Stimulated activated CD8-positive, alpha-beta memory T cell treated with anti-CD3 and anti-CD28 coated beads, Interleukin-2, amount 100 ng/mL, for 1 hour (primary cell): ENCODE measurements at places on chromosomes 5 and 9.

- no peak for DNase-seq
These were observed 292.5 kb downstream of the PDE4D start for GRCh38 chr5:59600998-59601397.

GRCh38 chr5:130514984-130515690 is 610.9 kb downstream of the CHSY3 start:
- no peak for DNase-seq

DNA sequence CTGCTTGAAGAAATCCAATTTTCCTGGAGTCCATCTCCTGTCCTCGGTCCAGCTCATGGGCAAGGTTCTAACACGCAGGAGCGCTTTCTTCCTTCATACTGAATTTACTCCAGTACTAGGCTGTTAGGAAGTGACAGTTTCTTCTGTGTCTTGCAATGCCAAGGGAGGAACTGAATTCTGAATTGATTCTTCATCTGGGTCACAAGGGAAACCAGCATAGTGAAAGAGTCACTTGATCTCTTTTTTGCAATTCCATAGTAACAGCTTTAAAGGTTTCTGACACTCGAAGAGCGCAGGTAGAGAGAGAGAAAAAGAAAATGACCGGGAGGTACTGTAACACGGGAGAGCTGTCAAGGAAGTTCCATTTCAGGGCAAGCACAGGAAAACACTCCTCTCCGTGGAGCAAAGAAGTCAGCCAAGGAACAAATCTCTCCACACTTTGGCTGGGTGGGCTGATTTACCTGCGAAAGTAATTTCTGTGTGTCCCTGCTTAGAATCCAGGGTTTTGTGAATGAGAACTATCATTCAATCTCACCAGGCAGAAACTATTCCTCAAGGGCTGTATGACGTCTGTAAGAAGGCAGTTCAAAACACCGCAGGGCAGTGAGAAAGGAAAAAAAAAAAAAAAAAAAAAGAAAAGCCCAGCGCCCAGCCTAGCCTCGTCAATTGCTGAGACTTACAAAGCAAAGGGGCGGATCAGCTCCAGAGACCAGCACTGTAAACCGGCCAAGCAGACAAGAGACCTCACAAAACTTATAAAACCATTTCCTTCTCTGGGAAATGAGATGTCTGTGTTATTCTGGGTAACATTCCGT is 617.8 kb downstream of the PDE4D start:
- no peak for DNase-seq

DNA sequence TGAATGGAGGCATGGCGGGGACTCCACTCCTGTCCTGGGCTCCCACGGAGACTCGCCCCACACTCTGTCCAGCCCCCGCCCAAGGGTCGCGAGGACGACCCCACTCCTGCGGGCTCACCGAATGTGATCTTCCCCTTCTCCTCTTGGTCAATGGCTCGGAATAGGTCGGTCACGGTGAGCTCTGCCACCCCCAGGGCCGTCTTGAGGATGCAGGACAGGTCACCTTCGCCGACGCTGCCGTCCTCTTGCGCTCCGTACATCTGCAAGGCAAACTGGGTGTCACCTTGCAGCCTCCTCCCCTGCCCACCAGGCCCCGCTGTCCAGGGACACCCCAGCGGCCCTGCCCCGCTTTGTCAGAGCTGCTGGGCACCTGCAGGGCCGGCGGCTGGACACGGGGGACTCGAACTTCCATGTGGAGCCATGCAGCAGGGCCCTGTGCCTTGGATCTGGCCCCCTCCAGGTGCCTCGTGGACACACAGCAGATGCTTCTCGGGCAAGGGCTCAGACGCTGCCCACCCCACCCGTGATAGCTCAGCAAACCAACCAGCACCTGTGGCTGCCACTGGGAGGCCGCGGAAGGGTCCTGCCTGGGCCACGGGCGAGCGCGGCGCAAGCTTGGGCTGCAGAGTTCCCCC is 21.5 kb upstream of the SLC6A3 start:
- no peak for DNase-seq

DNA sequence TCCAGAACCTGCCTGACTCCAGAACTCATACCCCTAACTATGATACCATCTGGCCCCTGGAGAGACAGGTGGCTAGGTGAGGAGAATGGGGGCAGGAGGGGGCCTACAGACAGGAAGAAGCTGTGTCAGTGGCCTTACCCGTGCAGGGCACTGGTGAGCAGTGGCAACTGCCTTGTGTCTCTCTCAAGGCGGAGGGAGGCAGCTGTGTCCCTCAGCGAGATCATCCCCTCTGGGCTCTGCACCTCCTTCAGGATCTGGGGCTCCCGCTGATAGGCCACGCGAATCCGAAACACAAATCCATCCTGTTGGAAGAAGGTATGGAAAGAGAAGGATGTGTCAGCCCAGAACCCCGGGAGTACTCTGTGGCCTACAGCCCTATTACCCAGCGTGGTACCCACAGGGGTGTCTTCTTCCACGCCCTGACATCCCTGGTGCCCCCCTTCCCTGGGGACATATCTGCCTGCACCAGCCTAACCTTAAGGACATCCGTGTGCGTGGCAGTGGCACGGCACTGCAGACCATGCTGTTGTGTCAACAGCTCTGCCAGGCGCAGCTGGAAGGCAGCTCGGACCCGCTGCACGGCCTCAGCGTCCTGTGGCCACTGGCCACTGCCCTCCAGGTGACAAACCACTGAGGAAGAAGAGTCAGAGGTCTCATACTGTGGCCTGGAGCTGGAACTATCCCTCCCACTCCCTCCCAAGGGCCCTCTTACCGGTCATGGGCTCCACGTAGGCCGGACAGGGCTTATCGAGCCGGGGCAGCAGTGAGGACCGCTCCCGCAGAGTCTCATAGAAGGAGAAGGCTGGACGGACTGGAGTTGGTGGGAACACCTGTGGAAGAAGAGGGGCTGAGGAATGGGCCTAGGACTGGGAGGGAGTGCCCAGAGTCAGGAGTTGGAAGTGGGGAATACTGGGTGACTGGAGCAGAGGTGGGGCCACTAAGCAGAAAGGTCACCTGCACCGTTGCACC is 7.8 kb downstream of the NOL6 start:
- no peak for DNase-seq

- DNase-seq: no peak
These were observed 77.2 kb downstream of the TSPAN17 start for GRCh38 chr5:176724472-176724871.

DNA sequence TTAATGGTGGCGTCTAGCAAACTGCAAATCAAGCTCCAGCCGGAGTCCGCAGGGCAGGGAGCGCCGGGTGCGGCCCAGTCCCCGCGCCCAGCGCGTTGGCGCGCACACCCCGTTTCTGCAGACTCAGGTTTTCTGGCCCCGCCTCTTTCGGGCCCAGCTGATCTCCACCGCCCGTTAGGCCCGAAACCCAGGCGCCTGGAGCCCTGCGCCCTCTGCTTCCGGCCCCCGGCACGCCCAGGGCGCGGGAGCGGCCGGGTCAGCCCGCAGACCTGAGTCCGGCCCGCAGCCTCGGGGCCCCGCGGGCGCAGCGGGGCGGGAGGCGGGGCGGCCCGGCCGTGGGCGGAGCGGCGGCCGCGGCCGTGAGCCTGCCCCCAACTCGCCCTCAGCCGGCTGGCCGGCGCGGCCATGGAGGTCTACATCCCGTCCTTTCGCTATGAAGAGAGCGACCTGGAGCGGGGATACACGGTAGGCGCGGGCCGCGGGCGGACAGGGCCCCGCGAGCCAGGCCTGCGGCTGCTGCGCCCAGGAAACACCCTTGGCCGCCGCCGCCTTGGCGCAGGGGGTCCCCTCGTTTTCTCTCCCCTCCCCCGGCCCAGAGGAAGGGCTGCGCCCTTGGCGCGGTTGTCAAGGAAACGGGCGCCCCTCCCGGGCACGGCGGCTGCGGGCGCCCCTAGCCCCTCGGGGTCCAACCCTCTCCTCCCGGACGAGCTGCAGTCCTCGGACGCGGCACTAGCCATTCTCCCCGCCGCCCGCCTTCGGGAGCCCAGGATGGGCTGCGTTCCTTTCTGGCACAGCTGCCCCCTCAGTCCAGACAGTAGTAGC is at the start of gene SNX24:
Gene SNX24 (plus strand): TSS at position 385 of the 822 bp plus-strand sequence. CDS start 21 bp downstream, at position 406.
- peak; percentile 44 for DNase-seq

DNA sequence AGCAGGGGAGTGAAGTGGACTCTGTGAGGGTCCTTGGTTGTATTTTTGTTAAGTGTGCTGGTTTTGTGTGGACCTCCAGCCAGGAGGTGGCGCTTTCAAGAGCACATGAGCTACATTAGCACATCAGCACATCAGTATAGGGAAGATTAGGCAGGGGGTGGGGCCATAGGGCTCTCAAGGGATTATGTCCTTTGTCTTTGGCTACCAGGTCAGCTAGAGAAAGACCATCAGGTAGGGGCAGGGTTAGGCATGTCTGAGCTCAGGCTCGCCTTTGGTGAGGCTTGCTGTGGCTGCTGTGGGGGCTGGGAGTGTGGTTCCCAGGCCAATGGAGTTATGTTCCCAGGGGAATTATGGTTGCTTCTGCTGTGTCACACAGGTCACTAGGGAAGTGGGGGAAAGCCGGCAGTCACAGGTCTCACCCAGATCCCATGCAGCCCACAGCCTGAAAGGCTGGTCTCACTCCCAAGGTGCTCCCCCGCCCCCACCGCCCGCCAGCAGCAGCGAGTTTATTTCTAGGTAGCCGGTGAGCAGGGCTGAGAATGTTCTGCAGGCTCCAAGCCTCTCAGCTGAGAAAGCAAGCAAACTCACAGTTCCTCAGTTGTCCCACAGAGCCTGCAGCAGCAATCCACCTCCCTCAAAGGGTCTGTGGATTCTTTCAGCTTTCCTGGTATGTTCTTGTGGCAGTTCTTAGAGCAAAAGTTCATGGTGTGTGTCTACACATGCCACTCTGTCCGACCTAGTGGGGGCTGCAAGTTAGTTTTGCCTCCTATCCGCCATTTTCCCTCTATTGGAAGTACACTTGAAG is 13.7 kb downstream of the OR1J1 start:
- no peak for DNase-seq

- DNase-seq: no peak
These were observed 42.4 kb upstream of the ZBED3 start for GRCh38 chr5:77129391-77129990.

- DNase-seq: no peak
These were observed 12.1 kb upstream of the POC5 start for GRCh38 chr5:75729321-75729720.

GRCh38 chr5:92801911-92802310 is 779.1 kb downstream of the NR2F1-AS1 start:
- no peak for DNase-seq

DNA sequence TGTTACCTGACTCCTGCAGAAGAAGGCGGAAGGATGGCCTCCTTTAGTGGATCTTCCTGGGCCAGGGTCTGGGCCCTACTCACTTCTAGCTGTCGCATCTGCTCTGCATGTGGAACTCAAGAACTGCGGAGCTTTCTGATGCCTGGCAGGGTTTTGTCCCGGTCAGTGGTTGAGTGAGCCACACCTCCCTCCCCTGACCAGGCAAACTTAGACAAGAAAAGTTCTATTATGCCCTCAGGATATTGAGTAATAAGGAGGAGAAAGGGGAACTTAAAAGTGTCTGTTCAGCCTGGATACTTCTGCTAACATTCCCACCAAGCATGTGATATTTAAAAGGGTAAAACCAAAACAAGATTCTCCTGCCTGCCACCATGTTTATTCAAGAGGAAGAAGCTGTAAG is at the start of gene FYB1:
Gene FYB1 (minus strand): TSS at position 127 of the 400 bp plus-strand sequence. CDS start 16,603 bp downstream, outside the sequence.
- DNase-seq: no peak

DNA sequence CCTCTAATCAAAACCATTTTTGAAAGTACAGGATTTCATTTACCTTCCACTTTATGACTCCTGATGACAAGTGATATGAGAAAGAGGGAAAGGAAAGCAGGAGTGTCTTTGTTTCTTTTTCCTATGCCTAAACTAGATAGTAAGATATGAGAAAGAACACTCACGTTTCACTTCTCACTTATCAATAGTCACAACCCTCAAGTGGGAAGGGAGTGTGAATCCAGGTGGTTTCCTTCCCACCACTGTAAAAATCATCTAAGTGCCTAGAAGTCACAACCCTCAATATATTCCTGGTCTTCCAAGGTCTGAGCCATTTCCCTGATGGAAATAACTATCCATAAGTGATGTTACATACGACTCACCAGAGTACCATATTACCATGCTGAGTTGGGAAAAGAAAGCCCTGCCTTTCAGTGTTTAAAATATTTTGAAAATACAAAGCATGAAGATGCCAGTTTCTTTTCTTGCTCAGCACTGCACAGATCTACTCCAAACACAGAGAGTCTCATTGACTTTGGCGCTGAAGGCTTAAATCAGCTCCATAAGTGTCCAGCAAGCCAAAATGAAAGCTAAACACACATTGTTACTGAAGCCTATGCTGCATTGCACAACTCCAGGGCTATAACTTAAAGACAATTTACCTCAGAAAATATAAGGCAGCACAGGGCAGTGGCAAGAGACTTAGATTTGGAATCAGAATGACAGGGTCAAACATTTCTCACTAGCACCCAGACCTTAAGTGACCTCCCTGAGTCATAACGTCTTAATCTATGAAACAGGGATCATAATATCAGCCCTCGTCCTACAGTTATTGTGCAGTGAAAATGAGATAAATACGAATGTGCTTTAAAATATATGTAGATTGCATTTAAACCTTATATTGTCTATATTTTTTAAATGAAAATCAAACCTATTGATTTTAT is 301.2 kb downstream of the KIAA0825 start:
- DNase-seq: no peak

GRCh38 chr5:55626790-55627189 is 85.3 kb downstream of the SLC38A9 start:
- DNase-seq: no peak

DNA sequence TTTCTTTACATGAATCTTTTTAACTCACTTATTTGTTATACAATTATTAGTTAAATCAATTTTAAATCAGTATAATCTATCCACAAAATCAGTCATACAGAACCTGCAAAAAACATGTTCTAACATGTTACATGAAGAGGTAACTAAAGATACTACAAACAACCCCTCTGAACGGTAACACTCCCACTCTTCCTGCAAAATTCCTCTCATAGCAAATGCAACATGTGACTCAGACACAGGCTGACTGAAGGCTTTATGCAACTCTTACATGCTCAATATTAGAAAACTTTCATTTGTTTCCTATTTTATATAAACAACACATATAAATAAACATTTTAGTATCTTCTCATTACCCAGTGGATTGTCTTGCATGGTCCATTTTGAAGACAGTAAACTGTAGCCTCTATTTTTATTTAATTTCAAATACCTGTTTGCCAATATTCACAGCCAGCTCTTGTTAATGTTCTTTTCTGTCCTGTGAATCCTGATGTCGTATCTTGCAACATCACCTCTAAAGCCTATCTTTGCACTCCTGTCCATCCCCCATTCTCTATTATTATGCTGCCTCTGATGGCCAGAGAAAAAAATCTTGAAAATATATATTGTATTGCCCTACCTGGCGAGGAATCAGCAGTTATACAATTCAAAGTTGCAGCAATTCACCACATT is 100.5 kb upstream of the CCDC152 start:
- DNase-seq: no peak

GRCh38 chr5:145980718-145981117 is 44.3 kb downstream of the SH3RF2 start:
- DNase-seq: no peak

- no peak for DNase-seq
These were observed 186.1 kb downstream of the SMC2 start for GRCh38 chr9:104280178-104280560.

DNA sequence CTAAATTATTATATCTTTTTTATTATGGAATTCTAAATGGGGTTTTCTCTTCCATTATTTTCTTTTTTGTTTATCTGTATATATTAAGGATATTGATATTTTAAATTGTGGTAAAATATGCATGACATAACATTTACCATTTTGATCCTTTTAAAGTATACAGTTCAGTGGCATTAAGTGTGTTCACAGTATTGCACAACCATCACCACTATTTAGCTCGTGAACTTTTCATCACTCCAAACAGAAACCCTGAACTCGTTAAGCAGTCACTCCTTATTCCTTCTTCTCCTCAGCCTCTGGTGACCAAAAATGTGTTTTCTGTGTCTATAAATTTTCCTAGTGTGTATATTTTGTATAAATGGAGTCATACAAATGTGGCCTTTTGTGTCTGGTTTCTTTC is 188.2 kb downstream of the CCDC171 start:
- DNase-seq: no peak
